ENCODE measurements at places on chromosomes 7 and 10.
A peak's percentile ranks its signal among the peaks of the same experiment; 100 is the strongest.

DNA sequence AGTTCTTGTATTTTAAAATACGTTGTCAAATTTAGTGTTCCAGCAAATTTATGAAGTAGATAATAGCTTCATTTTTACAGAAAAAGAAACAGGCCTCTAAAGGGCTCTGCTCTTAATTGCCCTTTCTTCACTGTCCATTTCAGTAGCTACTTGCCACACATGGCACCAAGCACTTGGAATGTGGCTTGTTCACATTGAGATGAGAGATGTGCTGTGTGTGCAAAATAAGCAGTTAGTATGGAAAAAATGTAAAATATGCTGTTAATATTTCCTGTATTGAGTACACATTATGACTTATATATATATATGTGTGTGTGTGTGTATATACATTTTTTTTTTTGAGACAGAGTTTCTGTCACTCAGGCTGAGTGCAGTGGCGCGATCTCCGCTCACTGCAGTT is 19.5 kb downstream of the RBM33 start:
- no peak for DNase-seq

DNA sequence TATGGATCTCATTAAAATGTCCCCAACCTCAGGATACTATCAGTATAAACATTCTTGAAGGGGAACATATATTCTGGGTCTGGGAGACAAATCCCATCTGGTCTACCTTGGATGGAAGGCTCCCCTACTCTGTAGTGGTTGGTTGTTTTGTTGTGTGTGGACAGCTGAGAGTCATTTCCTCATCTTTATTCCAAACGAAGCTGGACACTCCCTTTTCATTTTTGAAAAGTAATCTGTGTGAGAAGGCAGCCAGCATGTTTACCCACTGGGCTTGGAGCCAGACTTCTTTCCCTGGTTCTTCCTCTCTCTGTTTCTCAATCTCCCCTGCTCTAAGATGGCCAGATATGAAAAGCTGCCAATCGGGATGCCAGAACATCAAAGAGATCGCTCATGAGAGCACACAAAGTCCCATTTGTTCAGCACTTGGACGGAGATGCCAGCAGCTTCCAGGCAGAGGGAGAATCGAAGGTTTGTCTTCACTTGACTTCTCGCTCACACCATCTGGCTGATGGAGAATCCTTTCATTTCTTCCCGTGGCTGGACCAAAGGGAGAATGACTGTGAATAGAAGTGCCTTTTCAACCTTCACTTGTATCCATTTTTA is 108.1 kb upstream of the AGR3 start:
- DNase-seq = no peak

DNA sequence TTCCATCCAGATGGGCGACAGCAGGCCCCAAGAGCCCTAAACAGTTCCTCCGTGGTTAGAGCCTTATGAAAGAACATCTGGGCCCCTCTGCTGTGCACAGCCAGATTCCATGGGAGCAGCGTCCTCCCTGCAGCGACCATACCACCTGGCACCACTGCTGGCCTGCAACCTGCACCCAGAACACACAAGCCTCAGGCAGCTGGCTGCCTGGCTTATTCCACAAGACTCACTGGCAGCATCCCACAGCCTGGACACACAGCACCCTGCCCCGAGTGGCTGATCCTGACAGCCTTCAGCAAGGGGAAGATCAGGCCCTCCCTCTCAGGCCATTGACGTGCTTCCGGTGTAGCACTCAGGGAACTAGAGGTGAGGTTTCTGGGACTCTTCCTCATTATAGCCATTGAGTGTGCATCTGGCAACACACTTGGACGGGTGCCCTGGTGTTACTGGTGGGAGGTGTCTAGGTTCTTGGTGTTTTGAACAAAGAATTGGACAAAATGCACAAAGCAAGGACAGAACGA is 33.7 kb upstream of the ERCC6 start:
- DNase-seq = no peak

DNA sequence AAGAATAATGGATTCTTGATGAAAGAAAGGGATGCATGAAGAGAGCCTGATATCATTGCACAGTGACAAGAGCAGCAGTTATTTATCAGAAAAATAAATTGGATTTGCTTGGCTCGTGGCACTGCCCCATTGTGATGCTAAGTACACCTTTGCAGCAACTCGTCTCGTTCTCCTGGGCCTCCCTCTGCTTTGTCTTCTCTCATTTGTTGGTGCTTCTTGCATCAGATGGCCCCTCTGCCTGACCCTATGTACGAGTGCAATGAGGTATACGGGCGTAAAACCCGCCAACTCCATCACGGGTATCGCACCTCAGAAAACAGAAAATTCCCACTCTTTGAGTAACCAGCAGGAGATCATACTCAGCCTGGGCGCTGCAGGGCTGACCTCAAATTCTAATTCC is 107.2 kb upstream of the C10orf90 start:
- DNase-seq = no peak

GRCh38 chr7:106056513-106057203 is 55.5 kb downstream of the SYPL1 start:
- peak; percentile 78 for DNase-seq

DNA sequence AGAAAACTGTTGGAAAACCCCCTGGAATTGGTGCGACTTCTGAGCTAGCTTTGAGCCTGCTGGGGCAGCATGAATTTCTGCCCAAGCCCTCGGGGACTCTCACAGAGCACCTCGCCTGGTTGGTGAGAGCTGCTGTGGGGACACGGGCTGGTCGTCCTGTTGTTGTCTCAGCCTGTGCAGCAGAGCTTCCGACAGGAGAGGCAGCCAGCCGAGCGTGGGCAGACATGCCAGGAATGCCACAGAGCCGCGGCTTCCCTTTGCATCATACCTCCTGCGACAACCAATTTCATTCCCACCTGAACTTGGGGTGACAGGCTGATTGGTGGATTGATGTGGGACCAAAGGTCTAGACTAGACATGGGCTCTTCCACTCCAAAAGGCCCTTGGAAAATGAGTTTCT is 60.2 kb upstream of the NRBF2 start:
- DNase-seq = no peak

- DNase-seq = no peak
These were observed 501.7 kb downstream of the PARD3 start for GRCh38 chr10:34313353-34313752.

DNA sequence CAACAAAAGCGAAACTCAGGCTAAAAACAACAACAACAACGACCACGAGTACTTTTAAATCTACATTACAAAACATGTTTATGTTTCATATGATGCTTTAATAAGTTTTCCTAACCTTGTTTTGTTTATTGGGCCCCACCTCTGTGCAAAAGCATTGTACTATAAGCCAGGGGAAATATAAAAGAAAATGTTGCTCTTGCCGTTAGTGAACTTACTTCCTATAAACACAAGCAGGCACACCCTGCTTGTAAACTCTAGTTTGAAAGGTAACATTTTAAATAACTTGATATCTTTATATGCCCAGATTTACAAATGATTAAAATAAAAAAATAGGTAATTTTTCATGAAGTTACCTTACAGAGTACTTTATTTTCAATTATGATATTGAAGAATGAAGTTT is 19.2 kb upstream of the EPC1 start:
- no peak for DNase-seq

DNA sequence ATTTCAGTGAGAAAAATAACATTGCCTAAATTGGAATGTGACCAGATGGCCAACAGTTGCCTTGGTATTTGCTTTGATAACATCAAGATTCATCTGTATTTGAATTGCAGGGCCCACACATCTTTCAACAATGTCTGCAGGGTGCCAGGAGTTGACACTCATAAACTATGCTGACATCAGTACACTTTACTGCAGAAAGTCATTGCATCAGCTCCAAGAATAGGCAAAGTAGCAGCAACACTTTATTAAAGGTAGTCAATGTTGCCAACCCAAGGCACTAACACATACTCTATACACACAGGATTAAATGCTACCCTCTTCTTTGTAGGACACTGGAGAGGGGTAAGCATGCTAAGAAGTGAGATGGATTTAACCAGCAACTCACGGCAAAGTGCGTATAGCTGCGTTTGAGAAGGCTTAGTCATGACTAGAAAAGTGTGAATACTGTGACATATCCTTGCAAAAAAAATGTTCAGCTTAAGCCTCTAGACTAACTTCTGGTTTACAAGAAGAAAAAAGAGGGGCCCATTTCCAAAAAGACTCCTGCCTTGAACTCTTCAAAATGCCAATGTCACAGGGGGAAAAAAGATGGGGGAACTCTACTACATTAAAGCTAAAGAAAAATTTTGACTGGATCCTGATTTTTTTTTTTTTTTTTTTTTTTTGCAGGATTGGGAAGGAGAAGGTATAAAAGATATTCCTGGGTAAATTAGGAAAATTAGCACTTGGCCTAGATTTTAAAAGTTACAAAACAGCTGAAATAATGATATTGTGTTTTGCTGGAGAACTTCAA is 2.2 kb downstream of the BBIP1 start:
- no peak for DNase-seq

DNA sequence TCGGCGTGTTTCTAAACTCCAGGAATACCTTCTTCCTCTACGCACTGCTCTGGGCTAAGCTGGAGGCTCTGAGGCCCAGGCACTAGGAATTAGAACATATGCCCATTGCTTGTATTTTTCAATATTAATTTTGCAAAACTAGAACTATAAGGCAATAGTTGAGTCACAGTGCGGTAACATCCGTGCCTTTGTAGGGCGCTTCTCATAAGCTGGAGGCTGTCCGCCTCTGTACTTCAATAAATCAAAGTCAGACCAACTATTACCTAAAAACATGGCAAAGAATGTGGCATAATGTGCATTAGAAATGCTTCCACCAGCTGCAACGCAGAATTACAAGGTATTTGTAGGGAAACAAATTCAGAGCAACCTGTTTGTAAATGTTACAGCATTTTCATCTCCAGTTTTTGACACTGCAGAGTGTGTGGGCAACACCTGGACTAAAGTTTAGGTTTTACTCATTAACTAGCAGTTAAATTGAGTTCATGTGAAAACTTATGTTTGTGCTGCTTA is 440 bp upstream of the MINDY3 start:
- DNase-seq = no peak

DNA sequence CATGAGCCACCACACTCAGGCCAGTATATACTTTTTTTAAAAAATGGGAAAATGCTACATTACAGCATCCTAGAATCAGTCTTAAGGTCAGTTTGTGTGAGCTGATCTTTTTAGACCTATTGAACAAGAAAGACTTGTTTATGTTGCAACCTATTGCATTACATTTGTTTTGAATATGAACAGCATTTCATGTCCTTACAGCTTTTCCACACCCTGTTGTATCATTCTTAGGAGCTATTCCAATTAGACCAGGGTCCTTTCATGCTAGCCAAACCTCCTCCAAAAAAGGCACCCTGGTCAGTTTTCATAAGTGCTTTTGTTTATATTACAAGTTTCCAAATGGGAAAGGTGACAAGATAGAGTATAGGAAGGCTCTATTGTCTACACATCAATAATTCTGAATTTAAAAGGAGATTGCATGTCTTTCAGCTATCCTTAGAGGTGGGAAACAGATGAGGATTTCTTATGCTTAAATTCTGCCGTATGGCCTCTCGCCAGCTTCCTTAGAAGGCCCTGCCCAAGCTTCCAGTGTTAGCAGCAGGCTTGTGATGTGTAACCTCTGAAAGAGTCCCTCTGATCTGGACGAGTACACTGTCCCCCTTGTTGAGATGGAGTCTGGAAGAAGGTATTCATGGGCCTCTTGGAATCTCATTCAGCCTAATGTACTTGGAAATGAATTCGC is 171.9 kb downstream of the OTUD1 start:
- no peak for DNase-seq
